ENCODE measurements at places on chromosomes 2 and 18.

GRCh38 chr2:126913329-126913728 is 14.6 kb downstream of the TEX51 start:
- no peak for DNase-seq

DNA sequence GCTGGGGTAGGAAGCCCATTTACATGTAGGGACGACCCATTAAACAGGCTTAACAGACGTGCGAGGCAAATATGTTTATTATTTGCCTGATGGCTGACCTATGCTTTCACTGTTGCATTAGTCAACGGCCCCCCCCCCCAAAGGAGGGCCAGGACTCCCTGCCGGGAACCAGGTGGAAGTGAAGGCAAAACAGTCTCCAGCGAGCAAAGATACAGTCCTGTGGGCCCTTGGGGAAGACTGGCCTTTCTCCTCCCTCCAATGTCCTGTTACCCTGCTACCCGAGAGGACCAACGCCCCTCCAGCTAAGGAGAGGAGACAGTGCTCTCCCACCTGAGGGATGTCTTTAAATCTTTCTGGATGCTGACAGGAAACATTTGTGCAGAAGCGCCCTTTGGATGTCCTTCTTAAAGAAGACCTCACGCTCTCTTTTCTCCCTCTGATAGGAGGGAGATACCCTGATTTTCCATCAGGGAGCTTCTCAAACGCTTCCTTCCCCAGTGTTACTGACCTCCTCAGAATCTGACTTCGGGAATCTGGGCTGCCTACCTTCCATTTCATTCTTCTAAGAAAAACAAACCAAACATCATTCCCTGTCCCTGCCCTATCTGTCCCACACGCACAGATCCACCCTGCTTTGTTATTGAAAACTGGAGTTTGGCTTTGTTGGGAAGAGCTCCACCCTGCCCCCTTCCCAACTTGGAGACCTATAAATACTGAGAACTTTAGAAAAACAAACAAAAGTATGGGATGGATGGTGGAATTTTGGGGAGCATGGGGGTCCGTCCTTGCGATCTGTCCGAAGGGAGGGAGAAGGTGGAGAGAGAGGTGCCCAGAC is 135.9 kb upstream of the SIX3 start:
- DNase-seq, result no peak

GRCh38 chr18:46601141-46601805 is 55.7 kb downstream of the LOXHD1 start:
- DNase-seq, result no peak

DNA sequence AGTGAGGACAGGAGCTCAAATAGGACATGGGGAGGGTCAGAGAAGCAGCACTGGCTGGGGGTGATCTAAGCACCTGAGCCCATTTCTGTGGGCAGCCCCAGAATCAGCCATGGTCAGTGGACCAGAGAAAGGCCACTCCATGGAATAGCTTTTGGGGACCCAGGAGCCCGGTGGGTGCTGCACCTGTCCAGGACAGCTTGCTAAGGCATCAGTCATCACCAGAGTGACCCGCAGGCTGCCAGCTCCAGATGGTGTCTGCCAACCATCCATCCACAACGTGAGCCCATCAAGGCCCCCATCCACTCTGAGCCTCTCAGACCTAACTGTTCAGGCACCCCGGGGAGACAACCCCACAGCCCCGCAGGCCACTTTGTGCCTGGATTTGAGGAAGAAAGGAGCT is 23.6 kb upstream of the COL6A3 start:
- no peak for DNase-seq

DNA sequence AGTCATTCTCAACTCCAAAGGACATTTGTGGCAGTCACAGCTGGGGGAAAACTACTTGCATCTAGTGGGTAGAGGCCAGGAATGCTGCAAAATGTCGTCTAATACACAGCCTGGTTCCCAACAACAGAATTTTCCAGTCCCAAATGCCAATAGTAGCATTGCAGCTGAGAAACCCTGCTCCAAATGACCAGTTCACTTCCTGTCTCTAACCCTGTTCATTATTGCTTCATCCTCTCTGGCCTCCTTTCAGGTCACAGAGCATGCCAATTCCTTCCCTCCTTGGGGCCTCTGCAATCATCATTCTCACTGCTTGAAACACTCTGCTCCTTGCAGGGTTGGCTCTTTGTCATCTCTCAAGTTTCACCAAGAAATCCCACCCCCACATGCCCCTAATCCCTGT is 139.1 kb downstream of the IRS1 start:
- no peak for DNase-seq

DNA sequence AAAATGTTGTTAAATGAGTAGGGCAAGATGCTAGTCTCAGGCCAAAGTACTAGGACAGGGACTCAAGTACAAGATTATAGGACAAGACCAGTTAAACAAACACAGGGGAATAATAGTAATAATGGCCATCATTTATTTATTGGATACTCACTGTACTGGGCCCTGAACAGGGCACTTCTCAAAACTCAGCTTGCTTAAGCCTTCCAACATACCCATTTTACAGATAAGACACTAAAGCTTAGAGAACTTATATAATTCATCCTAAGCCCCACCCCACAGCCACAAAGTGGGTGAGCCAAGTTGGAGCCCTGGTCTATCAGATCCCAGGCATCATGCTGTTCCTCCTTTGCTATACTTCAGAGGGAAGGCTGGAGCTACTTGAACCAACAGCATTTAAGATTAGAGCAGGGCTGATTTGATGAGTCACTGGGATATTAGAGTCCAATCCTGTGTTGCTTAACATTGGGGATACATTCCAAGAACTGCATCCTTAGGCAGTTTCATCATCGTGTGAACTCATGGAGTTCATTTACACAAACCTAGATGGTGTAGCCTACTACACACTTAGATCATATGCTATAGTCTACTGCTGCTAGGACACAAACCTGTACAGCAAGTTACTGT is 153.6 kb downstream of the MTCL1 start:
- peak; percentile 17 for DNase-seq

DNA sequence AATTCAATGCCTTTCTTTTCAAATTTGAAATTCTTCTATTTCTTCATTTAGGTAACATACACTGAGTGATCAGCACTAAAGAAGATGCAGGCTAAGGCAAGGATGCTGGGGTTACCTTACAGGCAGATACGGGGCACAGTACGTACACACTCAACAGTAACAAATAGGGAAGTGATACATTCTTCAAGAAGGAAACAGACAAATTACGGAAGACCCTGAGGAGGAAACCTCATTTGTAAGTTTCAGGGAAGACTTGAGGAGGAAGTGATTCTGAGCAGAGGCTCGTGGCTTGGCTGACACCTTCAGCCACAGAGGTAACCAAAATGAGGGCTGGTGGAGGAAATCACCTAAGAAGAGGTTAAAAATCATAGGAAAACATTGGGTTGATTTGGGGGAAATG is 1108.3 kb upstream of the KLHL29 start:
- no peak for DNase-seq

DNA sequence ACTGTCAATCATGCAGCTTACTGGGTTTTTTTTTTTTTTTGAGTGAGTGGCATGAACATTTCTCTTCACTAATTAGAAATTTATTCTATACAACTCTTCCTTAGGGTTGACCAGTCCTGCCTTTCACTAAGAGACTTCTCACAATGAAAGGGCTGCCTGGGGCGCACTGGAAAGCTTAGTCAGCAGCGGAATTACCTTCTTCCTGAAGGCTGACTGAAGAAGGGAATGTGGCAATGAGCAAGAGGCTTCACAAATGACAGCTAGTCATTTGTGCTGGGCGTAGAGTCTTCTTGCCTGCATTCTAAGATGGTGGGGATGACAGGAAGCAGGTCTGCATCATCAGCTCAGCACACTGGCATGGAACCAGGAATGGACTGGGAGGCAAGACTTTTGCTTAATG is 15.6 kb upstream of the SCN3A start:
- no peak for DNase-seq

DNA sequence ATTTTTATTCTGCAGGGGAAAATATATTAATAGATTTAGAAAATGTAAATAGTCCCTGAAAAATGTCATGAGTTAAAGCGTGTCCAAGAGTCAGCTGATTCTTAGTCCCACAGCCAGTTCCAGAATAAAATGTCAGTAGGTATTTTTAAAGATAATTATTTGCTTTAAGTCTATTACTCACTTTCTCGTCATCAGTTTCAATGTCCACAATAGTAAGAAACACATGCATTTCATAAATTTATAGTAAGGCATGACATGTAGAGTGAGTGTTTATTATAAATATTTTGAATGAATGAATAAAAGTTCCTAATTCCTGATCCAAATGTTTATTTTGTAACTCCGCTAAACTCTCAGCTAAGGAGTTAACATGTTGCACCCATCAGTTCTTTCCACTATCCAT is 1044.0 kb upstream of the PIK3C3 start:
- no peak for DNase-seq

GRCh38 chr2:25041307-25041927 is 459 bp upstream of the EFR3B start:
- DNase-seq, result no peak

- no peak for DNase-seq
Measured at GRCh38 chr2:111101592-111101991, 19.1 kb upstream of the BCL2L11 start.

- DNase-seq, result no peak
Measured at GRCh38 chr18:12858991-12859390, 25.0 kb downstream of the PTPN2 start.

DNA sequence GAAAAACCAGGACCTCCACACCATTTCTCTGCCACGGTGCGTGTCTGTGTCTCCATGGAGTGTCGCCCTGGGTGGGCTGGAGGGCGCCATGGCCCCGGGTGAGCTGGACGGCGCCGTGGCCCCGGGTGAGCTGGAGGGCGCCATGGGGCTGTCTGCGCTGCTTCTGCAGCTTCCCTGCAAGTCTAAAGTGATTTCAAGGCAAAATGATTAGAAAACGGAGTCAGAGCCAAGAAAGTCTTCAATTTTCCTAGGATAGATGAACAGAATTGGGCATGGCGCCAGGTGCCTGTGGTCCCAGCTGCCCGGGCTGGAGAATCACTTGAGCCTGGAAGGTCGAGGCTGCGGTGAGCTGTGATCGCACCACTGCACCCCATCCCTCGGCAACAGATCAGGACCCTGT is 27.7 kb upstream of the NFATC1 start:
- DNase-seq, result no peak

GRCh38 chr2:207468488-207468887 is 61.3 kb upstream of the CREB1 start:
- no peak for DNase-seq

DNA sequence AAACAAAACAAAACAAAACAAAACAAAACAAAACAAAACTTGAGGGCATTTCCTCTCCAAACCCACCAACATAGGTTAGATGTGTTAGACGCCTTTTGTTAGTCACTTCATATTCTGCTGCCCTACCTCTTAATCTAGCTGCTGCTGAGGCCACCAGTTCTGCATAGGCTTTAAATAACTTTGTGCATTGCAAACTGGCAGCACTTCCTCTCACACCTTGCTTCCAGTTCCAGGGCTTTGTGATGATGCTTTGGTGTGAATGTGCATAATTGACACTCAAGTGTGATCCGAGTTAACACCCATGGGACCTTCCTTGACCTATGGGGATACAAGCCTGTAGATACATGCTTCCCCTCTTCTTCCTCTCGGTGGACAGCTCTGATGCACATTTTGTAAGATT is 2.3 kb upstream of the SERPINB11 start:
- DNase-seq, result no peak

GRCh38 chr2:232771870-232772269 is 4.5 kb downstream of the KCNJ13 start:
- DNase-seq, result no peak

- DNase-seq, result no peak
Measured at GRCh38 chr2:13813236-13813635, 819.3 kb upstream of the LRATD1 start.

DNA sequence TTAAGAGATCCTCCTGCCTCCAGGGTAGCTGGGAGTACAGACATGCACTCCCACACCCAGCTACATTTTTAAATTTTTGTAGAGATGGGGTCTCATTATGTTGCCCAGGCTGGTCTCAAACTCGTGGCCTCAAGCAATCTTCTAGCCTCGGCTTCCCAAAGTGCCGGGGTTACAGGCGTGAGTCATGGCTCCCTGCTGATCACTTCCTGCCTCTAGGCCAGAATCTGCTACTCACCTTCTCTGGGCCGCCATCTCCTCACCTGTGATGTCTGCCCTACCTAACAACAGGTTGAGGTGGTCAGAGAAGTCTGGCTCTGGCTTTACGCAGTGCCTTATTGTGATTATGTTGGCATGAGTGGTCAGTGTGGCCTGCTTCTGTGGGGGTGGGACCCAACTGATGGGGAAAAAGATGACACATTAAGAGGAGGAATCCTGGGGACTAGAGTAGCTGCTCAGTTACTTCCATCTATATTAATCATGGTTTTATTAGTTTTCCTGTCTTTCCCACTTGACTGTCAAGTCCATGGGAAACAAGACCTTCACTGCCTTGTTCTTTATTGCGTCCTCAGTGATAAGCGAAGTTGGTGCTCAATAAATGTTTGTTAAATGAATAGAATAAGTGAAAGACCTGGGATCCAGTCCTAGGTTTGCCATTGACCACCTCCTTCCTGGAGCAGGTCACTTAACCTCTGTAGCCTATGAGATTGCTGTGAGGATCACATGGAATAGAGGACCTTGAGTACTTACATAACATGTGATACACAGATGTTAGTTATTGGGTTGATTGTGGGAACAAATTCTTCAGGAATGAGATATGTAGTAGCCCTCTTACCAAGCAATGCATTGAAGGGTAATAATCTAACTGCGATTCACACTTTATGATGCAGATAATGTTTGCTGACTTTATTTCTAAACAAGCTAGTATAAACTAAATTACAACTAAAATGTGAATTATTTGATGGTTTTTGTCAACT is 15.7 kb downstream of the KCTD1 start:
- no peak for DNase-seq

GRCh38 chr2:118006326-118006725 is 7.5 kb downstream of the CCDC93 start:
- DNase-seq, result no peak

- no peak for DNase-seq
Measured at GRCh38 chr2:20479835-20480234, 33.0 kb downstream of the RHOB start.

- no peak for DNase-seq
Measured at GRCh38 chr2:110143982-110144381, 28.4 kb upstream of the MALL start.

DNA sequence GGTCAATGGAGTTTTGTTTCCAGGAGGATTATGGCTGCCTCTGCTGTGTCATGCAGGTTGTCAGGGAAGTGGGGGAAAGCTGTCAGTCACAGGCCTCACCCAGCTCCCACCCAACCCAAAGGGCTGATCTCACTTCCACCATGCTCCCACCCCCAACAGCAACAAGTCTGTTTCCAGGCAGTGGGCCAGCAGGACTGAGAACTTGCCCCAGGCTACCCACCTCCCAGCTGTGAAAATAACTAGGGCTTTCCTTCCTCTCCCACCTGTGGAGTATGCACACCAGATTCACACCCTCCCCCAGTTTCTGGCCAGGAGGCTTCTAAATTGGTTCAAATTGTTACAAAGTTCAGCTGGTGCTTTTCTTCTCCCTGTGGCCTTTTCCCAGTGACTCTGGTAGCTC is 95.6 kb upstream of the ACVR1 start:
- no peak for DNase-seq

DNA sequence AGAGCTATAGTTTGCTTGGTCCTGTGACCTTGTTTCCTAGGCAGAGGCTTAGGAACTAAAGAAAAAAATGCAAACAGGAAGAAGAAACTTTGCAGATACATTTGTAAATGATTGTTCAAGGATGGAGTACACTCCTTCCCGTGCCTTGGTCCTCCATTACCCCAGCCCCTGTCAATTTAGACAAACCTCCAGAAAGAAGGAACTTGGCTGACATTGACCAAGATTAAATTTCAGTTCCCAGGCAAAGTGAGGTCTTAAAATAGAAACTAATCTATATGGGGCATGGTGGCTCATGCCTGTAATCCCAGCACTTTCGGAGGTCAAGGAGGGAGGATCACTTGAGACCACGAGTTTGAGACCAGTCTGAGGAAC is 179.9 kb upstream of the FN1 start:
- DNase-seq, result no peak

- no peak for DNase-seq
Measured at GRCh38 chr18:24190590-24190989, 51.7 kb downstream of the CABYR start.
